ENCODE measurements at places on chromosomes 7 and 10.
A peak's percentile ranks its signal among the peaks of the same experiment; 100 is the strongest.

GRCh38 chr10:33594475-33594874, 260.0 kb upstream of the NRP1 start:
- H3K27ac ChIP-seq, result no peak overlapping the region
- H3K4me3 ChIP-seq, result no peak overlapping the region
- H3K4me1 ChIP-seq, result no peaks in the 10 kb centered on the region
- no peaks in the 10 kb centered on the region for H3K27me3 ChIP-seq
- DNase-seq, result no peak

GRCh38 chr10:113679463-113680189, at the start of gene CASP7:
CASP7 (plus strand) TSS chr10:113679912; CDS start chr10:113697494, 17,582 bp downstream.
- no peaks in the 10 kb centered on the region for H3K36me3 ChIP-seq
- no peaks in the 10 kb centered on the region for H3K27me3 ChIP-seq
- H3K27ac ChIP-seq, result peak within 1 kb of the TSS; percentile 86
- peaks cover 9% of the 10 kb centered on the region for H3K4me1 ChIP-seq
- H3K4me3 ChIP-seq, result peak within 1 kb of the TSS; percentile 82

- no peak for DNase-seq
- no peaks in the 10 kb centered on the region for H3K4me1 ChIP-seq
- H3K27me3 ChIP-seq, result no peaks in the 10 kb centered on the region
- no peaks in the 10 kb centered on the region for H3K36me3 ChIP-seq
These were observed 76.9 kb downstream of the ELMO1 start for GRCh38 chr7:37371755-37372154.

DNA sequence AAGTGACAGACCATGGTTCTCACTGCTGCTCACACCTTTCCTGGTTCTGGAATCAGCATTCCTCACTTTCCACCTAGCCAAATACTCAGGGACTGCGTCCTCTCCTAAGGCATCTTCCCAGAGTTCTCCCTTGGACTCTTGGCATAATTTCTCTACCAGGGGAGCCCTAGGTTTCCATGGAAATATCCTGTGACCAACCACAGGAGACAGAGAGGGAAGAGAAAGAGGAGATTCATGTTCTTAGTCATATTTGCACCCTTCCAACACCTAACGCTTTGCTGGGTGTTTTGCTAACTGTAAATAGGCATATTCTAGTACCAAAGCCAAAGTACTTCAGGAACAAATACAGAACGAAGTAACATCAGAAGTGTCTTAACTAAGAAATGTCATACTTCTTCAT, 28.6 kb downstream of the DENND11 start:
- DNase-seq, result no peak
- H3K36me3 ChIP-seq, result no peaks in the 10 kb centered on the region
- no peaks in the 10 kb centered on the region for H3K4me1 ChIP-seq
- H3K27me3 ChIP-seq, result no peaks in the 10 kb centered on the region
- H3K27ac ChIP-seq, result no peak overlapping the region
- no peak overlapping the region for H3K4me3 ChIP-seq

DNA sequence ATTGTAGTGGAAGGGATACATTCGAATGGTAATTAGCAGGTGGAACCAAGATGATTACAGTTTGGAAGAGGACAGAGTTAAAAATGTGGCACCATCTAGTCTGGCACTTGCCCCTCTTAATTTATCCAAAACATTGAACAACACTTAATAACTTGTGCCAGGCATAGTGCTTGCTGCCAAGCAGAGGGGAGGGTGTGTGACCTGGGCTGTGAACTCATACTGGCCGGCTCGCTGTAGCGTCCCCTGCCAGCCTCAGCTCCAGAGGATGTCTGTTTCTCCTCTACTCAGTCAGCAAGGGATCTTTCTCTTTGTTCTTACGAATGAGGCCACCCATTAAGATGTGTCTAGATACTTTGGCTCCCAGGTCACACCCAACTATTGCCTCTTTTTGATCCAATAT, 179.4 kb upstream of the INHBA start:
- H3K36me3 ChIP-seq, result no peaks in the 10 kb centered on the region
- H3K4me1 ChIP-seq, result peaks cover 43% of the 10 kb centered on the region
- H3K27me3 ChIP-seq, result no peaks in the 10 kb centered on the region
- H3K27ac ChIP-seq, result peak overlapping the region; percentile 58

- H3K36me3 ChIP-seq, result no peaks in the 10 kb centered on the region
- H3K27me3 ChIP-seq, result no peaks in the 10 kb centered on the region
These were observed 14.5 kb downstream of the CARD11 start for GRCh38 chr7:3029138-3029537.

- no peak for DNase-seq
- no peaks in the 10 kb centered on the region for H3K27me3 ChIP-seq
- H3K27ac ChIP-seq, result no peak overlapping the region
- H3K36me3 ChIP-seq, result no peaks in the 10 kb centered on the region
These were observed 4.8 kb upstream of the CAMK1D start for GRCh38 chr10:12344375-12345110.

DNA sequence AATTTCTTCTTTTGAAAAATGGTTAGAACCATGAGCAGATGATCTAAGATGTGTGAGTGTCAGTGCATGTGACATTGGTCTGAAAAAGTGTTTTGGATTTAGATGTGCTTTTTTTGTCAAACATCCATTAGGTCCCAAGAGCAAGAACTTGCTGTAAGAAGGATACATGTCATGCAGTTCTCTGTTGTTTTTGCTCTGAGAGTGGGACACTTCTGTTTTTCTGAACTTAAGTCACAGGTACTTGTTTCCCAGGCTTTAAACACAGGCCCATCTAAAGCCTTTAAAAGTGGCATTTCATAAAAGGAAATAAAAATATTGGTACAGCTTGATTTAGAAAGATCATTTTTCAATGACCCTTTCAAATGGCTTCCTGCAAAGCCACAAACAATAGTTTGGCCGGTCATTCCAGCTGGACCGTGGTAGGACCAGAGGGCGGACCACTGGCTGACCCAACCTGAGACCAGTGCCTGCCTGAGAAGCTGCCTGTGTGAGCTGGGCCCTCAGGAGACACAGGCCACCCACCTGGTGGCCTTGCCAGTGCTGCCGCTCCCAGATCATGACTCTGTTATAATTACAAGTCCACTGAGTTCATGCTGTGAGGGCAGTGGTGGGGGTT, 92.7 kb downstream of the EEPD1 start:
- H3K4me3 ChIP-seq, result no peak overlapping the region
- H3K36me3 ChIP-seq, result no peaks in the 10 kb centered on the region
- H3K4me1 ChIP-seq, result no peaks in the 10 kb centered on the region
- DNase-seq, result no peak
- H3K27ac ChIP-seq, result no peak overlapping the region
